ENCODE measurements at places on chromosomes 11 and 22.

DNA sequence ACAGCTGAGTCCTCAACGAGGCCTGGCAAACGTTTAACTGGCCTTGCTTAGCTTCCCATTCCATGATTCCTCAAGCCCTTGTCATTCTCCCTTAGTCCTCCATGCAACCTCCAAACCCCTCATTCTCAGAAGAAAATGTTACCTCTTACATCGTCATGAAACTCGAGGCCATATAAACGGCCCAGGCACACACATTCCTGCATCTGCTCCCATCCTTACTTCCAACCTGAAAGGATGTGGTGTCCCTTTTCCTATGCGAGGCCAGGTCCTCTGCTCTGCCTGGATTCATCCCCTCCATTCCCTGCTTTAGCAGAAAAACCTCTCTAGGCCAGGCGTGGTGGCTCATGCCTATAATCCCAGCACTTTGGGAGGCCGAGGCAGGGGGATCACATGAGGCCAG lies 9.0 kb downstream of the MPZL3 start:
- no peak for DNase-seq

GRCh38 chr11:61129639-61130523 lies 27.6 kb downstream of the CD5 start:
- peak; percentile 99 for DNase-seq

DNA sequence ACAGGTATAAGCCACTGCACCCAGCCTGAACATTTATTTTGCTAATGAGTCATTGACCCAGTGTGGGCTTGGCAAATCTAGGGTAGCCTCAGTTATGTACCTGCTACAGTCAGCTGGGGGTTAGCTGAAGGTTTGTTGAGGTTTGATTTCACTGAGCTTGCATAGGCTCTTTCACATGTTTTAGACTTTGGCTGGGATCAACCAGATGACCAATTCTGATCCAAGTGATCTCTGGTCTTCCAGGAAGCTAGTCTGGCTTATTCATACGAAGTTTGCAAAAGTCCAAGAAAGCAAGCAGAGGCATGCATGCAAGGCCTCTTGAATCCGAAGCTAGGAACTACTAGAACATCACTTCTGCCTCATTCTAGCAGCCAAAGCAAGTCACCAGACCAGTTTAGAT lies 21.0 kb downstream of the SERPING1 start:
- DNase-seq = no peak

DNA sequence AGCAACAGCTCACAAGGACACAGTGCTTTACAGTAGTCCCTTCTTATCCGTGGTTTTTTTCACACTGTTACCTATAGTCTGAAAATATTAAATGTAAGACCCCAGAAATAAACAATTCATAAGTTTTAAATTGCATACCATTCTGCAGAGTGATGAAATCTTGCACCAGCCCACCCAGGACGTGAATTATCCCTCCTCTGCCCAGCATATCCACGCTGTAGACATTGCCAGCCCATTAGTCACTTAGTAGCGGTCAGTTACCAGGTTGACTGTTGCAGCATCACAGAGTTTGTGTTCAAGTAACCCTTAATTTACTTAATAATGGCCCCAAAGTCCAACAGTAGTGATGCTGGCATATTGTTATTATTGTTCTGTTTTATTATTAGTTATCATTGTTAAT lies 3.6 kb downstream of the CLTCL1 start:
- DNase-seq = no peak

DNA sequence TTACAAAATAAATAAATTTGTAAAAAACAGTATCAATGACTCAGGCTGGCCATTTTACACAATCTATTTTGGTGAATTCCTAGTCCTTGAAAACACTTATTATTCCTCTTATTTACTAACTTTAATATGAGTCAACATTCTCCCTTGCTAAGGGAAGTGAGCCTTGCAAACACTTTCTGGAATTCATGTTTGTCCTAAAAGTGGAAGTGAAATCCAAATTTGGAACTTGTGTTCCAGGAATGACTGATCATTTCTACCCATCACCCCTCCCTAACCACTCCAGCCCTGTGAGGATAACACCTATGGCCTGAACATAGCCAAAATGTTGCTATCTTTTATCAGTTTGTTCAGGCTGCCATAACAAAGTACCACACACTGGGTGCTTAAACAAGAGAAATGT lies 83.1 kb downstream of the OR5AK2 start:
- DNase-seq = no peak

DNA sequence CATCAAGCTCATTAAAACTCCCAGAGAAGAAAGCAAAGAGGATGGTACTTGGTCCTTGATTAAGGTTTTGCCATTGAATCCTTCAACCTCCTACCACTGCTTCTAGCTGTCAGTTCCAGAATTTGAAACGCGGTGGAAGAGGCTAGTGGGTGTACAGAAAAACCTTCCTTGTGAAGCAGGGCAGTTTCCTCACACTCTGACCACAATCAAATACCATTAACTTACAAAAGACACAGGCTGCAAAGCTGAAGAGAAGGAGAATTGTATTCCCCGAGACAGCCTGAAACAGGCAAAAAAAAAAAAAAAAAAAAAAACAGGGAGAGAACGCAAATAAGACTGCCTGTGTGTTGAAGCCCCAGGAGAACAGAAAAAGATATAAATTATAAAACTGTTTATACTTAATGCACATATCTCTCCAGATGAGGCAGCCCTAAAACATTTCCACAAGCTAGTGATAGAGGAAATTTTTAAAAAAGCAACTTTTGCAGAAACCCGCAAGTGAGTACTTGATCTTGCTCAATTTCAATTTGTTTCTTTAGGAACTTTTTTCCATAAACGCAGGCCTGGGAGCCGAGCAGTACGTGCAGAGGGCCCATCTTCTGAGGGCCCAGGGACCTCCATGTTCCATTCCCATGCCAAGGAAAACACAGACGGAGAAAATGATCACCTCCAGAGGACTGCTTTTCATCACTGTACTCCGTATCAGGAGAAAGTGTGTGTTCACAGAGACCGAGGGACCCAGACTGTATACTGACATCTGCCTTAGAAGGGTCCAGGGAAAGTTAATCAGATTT lies 218.7 kb upstream of the BLID start:
- no peak for DNase-seq

- no peak for DNase-seq
These were observed 32.4 kb downstream of the SLN start for GRCh38 chr11:107679255-107680024.

DNA sequence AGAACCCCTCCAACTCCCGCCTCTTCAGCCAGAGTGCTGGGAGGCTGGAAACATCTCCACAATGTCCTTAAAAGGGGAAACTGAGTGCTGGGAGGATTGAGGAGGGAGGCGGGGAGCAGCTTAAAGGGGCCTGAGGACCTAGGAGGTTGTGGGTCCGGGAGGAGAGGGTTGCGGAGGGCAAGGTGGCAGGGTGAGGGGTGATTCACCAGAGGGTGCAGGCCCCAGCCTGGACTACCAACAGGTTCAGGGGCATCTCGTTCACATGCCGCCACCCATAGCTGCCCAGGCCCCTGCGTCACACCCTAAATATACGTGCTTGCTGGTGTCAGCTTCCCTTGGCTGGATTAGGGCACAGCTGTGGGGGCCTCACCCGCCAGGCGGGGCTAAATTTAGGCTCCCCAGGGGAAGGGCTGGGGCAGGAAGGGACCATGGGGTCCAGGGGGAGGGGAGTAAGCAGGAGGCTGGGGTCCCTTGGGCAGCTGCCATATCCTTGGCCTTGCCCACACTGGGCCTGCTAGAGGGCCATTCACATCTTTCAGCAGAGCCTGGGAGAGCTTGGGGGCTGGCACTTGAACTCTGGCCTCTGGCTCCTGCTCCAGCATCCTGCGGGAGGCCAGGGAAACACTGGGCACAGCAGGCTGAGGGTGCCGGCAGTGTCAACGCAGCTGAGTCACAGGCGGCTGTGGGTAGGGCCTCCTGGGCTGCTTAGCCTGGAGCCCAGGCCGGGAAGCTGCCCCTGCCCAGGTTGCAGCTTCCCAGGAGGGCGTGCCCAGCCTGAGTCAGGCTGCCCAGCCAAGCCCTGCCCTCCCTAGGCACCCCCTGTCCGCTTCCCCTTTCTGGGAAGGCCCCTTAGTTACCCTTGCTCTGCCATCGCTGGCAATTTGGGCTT lies 1.3 kb downstream of the EHBP1L1 start:
- DNase-seq = no peak

DNA sequence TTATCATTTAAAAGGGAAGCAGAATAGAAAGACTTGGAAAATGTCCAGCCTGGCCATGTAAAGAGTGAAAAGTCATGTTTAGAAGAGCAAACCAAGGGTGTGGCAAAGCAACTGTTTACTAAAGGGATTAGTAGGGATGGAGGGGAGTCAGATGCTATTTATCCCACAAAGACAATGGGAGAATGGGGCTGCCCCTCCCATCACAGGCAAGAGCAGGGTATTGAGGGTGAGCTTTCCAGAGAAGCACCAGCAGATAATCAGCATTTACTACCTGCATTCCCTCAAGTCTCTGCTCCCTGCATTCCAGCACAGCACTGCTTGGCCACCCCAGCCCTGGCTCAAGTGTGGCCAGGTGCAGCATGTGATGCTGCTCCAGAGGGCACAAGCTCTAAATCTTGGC lies 18.5 kb upstream of the QSER1 start:
- peak; percentile 61 for DNase-seq

DNA sequence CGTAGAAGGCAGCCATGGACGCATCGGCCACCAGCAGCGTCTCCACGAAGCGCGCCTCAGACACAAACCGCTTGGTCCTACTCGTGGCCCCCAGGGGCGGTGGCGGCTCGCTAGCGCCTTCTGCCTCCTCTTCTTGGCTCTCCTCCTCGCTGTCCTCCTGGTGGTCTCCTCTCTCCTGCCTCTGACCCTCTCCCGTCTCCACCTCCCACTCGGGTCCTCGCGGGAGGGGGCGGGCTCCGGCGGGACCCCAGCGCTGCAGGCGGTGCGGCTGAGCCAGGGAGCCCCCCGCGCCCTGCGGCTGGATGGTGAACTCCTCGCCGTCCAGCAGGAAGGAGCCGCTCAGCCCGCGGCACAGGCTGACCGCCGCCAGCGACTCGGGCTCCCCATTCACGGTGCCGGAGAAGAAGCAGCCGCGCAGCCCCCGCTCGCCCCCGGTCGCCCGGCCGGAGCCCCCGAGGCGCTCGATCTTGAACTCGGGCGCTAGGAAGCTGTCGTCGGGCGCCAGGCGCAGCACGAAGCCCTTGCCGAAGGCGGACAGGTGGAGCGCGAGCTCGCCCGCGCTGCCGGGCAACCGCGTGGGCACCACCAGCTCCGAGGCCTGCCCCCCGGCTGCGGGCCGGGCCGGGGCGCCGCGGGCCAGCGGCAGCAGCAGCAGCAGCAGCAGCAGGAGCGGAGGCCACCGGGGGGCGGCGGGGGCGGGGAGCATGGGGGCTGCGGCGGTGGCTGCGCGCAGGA lies 661 bp downstream of the ADAMTS8 start:
- peak; percentile 88 for DNase-seq

DNA sequence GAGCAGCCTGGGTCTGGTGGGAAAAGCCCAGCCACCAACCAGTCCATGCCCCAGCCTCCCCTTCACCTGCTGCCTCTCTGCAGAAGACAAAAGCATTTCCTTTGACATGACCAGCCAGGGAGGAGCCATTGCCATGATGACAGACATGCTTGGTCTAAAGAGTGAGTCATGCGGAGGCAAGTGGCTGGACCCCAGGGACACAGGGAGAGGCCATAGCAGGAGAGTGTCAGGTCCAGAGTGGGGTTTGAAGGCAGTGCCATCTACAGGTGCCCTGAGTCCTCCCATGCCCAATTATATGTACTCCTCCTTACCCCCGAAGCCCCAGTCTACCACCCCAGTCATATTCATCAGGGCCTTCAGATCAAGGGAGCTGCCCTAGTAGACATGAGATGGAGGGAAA lies 67.4 kb downstream of the SCN3B start:
- no peak for DNase-seq

DNA sequence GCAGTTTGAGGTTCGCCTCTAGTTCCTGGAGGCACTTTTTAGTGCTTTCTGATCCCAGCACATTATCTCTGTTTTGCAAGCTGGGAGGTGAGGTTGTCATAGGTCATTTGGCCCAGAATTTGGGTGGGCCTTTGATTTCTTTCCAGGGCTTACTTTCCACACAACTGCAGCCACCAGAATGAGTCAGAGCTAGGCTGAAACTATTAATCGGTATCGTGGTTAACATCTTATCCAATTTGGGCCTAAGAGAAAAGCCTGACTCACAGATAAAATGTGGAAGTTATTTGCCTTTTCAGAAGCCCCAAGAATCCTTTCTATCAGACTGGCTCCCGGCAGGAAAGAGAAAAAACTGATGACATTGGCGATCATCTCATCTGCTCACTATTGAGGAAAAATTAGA lies 166.4 kb downstream of the KIRREL3 start:
- peak; percentile 17 for DNase-seq

DNA sequence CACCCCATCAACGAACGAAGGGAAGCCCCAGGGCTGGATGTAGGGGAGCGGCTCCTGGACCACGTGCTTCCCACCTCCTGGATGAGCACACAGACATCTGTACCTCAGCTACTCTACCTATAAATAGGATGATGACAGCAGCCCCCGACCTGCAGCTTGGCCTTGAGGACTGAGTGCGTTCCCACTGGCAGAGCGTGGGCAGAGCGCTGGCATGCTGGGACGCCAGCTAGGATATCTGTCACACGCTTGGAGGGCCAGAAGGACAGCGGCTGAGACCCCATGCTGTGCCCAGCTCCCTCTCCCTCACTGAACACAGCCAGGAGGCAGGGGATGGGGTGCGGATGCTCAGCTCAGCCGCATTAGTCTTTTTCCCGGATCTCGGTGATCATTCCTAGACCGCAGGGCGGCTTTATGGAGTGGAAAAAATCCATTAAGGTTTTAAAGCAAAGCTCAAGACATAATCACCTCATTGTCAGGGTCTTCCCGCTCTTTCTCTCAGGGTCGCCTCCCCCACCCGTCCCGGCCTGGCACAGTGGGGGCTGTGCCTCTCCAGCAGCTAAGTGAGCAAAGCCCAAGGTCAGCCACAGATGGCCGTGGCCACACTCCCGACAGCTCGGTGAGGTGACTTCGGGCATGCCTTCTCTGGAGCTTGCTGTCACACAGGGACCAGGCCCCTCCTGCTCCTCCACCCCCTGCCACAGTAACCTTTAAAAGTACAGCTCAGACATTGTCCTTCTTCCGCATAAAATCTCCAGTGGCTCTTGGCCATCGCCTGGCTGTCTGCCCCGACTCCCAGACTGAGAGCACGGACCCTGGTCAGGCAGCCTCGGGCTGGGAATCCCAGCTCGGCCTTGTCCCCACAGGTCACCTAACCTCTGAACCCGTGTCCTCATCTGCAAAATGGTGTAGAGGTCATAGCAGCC lies 69.6 kb upstream of the SHISAL1 start:
- peak; percentile 48 for DNase-seq

DNA sequence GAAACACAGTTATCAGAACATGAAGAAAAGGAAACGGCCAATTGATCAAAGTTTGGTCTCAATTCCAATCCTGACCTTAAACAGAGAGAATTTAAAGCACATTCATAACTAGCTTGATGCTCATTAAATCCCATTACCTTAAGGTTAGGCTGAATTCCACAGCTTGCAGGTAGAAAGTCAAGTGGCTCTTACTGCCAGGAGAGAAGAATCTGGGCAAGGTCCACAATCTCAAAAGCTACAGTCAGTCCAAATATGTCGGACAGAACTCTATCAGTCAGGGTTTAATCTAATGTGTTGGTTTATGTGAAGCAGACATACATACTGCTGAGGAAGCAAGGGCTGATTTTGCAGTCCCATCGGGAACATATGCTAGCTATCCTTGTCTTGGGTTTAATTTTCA lies 348.8 kb downstream of the SOX6 start:
- DNase-seq = no peak
